ENCODE measurements at places on chromosomes 2 and 18.

GRCh38 chr2:39050109-39050508 is 70.7 kb downstream of the SOS1 start:
- DNase-seq: no peak

GRCh38 chr2:112010751-112011150 is 44.3 kb upstream of the TMEM87B start:
- no peak for DNase-seq

GRCh38 chr2:202771741-202772460 is 99.7 kb downstream of the ICA1L start:
- no peak for DNase-seq

DNA sequence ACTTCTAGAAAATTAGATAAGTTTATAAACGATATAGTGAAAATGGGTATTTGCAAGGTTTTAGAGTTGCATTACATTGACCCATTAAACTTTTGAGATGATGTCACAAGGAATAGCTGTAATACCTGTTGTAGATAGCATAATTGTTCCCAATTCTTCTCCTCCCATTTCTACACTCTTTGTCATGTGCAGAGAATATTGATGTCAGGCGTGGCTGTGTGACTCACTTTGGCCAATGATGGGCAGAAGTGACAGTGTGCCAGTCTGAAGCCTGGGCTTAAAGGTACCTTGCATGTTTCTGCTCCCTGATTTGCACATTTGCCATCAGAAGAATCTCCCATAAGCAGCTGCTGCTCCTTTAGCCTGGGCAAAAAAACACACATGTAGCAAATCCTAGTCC is 26.9 kb upstream of the CCBE1 start:
- no peak for DNase-seq

DNA sequence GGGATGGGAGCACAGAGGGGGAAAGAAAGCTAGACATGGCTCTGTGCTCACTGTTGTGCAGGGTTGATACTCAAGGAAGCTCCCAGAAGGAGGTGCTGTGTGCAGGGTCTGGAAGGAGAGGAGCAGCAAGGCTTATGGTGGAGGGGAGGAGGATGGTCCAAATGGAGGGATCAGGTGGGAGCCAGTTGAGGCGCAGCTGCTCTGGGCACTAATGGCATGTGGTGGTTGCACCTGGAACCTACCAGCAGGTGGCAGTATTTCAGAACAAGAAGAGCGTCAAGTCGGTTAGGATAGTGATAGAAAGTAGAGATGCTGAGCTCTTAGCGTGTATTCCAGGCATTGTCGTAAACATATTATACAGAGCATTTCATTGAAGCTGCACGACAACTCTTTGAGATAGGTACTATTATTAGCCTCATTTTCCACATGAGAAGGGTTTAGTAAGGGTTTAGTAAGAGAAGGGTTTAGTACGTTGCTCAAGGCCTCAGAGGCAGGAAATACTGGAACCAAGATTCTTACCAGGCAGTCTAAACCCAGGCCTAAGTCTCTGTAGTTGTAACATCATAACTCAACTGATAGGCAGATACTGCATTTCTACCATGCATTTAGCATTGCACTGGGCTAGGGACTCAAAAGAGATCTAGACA is 223.7 kb downstream of the CYP26B1 start:
- peak; percentile 90 for DNase-seq

GRCh38 chr18:8661754-8662559 is 43.4 kb upstream of the MTCL1 start:
- peak; percentile 81 for DNase-seq

- DNase-seq: no peak
These were observed 17.3 kb upstream of the PDE1A start for GRCh38 chr2:182444170-182444569.

DNA sequence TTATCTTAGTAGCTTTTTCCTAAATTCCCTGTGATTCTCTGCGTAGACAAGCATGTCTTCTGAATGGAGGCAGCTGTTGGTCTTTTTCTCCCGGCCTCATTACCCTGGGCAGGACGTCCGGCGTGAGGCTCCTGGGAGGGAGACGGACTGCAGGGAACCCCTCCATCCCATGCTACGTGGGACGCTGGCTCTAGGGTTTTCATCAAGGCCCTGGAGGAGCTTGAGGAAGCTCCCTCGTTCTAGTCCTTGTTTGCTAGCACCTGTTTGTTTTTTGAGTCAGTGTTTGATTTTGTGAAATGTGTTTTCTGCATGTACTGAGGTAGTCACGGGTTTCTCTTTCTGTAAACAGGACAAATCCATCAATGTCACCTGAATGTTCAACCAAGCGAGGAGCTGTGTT is 99.3 kb upstream of the TMEM18 start:
- DNase-seq: no peak

GRCh38 chr2:135585586-135585985 is 54.3 kb downstream of the R3HDM1 start:
- DNase-seq: no peak

GRCh38 chr18:54440292-54440691 is 82.6 kb downstream of the C18orf54 start:
- DNase-seq: no peak

DNA sequence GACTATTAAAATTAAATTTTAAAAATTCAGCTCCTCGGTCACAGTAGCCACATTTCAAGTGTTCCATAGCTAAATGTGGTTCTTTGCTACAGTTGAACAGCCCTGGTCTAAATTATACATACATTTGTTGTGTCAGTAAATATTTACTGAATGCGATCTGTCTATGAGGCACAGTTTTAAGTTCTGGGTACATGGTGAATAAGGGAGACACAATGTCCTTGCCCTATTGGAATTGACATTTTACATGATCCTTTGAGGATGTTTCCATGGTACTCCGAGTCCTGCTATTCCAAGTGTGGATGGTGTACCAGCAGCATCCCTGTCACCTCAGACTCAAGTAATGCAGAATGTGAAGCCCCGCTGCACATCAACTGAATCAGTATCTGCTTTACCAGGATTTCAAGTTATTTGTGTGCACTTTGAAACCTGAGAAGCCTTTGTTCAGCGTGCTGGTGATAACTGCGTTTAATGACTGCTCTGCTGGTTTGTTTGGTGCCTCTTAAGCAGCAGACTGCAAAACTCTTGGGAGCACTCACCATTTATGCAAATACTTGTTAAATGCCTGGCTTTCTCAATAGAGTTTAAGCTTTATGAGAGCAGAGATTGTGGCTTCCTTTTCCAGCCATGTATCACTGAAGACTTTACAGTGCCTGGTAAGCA is 1.5 kb downstream of the GALNT1 start:
- no peak for DNase-seq

GRCh38 chr18:25827961-25828561 is 262.4 kb downstream of the SS18 start:
- no peak for DNase-seq

DNA sequence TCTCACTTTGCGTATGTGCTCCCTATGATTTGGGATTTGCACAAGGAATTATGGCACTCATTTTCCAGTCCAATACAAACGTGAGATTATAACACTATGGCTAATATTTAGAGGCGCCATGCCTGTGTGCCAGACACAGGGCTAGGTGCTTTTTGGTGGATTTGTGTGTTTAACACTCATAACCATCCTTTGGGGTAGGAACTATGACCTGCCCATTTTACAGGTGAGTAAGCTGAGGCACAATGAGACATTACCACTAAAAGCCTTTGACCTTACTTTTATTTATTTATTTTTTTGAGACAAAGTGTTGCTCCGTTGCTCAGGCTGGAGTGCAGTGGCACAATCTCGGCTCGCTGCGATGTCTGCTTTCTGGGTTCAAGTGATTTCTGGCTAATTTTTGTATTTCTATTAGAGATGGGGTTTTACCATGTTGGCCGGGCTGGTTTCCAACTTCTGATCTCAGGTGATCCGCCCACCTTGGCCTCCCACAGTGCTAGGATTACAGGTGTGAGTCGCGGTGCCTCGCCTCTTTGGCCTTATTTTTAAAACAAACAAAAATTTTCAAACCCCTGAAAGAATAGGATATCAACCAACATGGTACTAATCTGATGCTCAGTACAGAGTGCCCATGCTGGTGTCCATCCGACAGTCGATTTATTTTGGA is 26.6 kb upstream of the GLI2 start:
- DNase-seq: no peak

DNA sequence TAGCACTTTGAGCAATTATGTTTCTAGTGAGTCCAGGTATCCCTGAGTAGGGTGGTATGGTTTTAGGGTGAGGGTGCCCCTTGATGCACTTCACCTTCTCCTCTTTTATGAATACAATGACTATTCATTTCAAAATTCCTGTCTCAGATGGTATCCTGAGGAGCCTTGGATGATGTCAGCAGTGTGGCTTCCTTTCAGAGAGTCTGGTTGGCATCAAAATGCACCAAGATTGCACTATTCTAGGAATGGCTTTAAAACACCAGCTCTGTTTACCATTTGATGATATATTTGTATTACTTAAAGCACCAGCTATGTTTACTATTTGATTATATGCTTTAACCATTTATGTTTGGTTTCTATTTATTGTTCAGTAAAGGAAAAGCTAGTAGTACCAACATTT is 141.0 kb downstream of the FMNL2 start:
- DNase-seq: no peak

- no peak for DNase-seq
These were observed 2.6 kb downstream of the RAB27B start for GRCh38 chr18:54830866-54831265.

DNA sequence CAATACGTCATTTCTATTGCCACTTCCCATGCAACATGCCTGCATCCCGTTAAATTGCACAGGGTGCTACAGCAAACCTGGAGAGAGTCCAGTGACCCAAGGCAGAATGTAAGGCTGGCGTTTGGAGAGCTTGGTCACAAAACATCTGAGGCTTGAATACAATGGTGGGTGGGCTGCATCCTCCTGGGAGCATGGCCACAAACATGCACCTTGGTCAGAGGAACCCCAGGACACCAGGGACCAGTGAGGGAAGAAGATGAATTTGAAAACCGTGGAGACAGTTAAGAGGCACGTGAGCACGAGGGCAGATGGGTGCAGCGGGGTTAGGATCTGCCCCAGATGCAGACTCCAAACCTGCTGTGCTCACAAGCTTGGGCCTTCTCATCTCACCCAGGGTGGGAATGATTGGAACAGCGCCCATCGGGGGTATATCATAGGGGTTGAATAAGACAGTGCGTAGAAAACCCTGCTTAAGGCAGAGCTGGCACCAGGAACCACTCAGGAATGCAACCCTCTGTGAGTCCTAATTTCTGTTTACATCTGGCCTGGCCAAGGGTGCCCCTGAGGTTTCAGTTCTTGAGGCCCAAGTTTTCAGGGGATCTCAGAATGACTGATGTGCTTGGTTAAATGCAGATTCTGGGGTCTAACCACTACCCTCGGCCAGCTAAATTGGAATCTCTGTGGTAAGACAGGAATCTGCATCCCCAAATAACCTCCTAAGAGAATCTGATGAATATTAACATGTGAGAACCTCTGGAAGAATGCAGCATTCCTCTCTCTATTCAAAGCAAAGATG is 97.2 kb downstream of the ARL4C start:
- DNase-seq: no peak

- no peak for DNase-seq
These were observed 181.6 kb downstream of the AFF3 start for GRCh38 chr2:99960790-99961189.

DNA sequence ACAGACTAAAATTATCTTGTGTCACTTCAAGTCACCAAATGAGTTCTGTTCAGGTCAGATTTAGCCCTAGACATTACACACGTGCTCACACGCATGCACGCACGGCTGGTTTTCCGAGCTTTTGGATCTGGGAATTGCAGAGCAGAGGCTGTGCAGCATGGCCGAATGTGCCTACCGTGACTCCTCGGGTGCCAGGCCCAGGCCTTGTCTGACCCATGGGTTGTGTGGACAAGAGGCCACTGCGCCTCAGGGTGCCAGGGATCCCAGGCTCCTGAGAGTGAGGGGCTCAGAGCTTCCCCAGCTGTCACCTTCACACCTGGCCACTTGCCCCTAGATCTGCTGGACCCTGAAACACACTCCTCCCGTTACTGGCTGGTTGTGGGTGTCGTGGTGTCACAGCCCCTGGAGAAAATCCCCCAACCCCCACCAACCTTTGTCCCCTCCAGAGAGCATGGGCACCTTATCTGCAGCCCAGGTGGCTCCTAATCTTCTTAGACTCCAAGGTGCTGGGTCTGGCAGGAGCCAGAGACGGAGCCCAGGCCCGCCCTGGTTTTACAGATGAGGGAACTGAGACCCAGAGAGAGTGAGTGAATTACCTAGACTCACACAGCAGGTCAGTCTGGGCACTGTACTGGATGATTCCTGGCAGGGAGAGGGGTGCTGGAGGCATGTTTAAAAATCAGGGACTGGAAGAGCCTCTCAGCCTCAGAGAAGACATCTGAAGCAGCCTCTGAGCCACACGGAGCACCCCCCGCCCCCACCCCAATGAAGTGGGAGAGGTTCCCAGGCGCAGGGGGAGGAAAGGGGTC is 56.8 kb downstream of the ATOH8 start:
- DNase-seq: no peak

DNA sequence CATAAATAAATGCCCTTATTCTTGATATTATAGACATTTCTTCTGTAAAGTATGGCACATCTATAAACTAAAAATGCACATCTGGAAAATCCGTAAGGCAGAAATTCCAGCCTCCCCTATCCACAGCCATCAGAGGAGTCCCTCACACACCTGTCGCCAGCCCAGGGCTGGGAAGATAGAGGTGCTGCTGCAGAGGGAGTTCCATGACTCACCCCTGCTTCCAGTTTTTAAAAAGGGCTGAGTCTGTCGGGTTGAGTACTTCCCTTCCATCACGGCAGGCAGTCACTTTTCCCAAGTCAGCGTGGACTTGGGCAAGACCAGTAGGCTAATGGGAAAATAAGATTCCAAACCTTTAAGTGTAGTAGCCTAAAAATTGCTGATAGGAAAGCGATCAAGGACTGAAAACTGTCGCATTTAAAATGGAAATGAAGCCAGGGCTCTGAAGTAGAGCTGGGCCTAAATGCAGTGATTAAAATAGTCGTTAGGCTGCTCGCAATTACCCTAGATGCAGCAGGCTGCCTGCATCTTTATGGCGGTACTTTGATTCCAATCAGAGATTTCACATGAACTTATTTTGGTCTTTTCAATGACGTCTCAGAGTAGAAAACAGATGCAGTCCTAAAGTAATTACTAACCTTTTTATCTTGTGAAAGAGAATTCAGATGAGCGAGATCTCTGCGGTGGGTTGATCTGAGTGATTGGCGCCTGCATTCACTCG is 280.5 kb downstream of the AGAP1 start:
- peak; percentile 29 for DNase-seq

DNA sequence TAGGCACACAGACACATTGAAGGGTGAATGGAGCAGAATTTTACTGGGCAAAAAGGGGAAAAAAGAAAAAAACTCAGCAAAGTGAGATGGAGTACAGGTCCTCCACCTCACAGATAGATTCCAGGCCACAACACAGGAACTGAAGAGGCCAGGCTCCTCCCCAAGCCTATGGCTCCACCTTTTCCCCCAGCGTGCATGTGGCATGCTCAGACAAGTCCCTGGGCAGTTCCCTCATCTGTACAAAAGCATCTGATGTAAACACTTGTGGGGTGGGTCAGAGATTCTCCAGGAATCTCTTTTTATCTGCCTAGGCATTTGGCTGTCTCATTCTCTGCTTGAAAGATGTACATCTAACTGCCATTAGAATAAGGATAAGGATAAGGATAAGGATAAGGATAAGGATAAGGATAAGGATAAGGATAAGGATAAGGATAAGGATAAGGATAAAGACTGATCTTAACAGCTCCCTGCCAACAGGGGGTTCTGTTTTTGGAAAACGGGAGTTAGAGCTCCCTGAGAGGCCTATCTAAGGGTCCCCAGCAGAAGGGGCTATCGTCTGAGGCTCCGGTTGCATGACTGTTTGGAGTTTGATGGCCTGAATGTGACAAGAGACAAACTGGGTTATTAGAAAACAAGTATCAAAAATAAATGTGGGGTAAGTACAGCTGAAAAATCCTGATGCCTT is 17.2 kb upstream of the ASXL3 start:
- DNase-seq: peak; percentile 14

Measured in iPS-NIHi11 (cell line).